ENCODE measurements at places on chromosomes 5 and 9. TPM values are rescaled to one million over a fixed set of nuclear protein-coding genes. Genes with fewer than 3 reads are reported as not detected.
A peak's percentile ranks its signal among the peaks of the same experiment; 100 is the strongest.

Gene HTR1A
- not detected for total RNA-seq

Gene ALDOB
- total RNA-seq = not detected

Gene FXN
- 13.2 TPM for total RNA-seq

DNA sequence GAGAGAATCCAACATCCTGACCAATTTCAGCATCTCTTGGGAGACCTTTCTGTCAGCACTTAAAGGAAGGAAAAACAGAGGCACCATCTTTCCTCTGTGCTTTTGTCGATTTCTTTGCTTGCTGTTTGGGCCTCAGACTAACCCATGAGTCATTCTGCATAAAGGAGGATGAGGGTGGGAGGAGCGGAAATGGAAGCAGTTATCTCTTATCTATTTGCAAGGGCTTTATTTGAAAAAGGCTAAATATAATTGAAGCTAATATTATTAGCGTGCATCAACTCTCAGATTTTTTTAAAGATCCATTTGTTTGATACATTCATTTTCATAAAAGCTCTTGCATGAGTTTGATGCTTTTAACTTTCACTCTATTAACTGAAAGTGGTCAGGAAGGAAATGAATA is 72.9 kb downstream of the ZNF622 start:
- ATAC-seq = no peak

DNA sequence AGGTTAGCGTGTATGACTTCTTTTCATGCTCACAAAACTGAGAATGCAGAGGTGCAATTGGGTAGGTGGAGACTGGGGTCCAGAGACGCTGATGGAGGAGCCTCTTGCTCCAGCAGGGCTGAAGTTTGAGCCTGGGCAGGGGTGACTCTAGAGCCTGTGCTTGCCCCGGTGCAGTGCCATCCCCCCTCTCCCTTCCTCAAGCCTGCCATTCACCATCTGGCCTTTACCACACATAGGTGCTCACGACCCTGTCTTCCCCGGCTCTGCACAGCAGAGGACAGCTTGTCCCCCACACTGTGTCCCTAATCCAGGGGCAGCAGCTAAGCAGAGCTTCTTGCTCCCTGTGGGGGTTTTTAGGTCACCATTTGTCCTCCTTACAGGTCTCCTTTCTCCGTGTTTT is 86.5 kb downstream of the DAP start:
- no peak for ATAC-seq

- no peak for ATAC-seq
Observed at GRCh38 chr9:91141407-91141965, 220.2 kb downstream of the AUH start.

Gene SLC9A3
- 2.6 TPM for total RNA-seq

DNA sequence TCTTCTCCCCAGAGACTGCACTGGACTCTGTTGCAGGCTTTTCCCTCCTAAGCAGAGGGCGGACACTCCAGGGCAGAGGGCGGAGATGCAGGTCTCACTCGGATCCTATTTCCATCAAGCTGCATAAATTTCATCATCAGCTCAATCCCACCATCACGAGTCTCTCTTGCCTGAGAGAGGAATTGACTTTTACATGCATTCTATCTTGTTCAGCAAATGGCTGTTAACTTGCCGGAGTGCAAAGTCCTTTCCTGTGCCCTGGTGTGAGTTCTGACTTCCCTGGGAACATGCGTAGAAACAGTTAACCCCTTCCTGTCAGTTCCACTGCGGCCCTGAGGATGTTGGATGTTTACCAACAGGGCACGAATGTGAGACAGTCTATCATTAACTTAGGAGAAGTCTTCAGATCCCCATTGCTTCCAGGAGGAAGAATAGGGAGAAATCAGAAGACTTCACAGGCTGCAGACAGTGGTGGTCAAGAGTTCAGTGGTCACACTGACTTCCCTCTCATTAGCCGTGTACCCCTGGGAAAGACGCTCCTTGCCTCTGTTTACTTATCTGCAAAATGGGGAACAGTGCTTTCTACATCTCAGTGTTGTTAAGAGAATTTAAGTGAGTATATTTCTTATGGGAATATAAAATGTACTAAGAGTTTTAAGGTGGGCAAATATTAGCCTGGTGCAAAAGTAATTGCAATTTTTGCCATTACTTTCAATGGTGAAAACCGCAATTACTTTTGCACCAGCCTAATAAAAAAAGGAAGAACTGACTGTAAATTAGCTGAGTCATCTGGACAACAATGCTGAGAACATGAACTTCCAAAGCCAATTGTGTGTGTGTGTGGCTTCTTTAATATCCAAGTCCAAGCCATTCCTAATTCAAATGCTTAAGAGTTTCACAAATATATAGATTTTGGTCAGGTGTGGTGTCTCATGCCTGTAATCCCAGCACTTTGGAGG is 248.0 kb downstream of the DRD1 start:
- ATAC-seq = no peak

DNA sequence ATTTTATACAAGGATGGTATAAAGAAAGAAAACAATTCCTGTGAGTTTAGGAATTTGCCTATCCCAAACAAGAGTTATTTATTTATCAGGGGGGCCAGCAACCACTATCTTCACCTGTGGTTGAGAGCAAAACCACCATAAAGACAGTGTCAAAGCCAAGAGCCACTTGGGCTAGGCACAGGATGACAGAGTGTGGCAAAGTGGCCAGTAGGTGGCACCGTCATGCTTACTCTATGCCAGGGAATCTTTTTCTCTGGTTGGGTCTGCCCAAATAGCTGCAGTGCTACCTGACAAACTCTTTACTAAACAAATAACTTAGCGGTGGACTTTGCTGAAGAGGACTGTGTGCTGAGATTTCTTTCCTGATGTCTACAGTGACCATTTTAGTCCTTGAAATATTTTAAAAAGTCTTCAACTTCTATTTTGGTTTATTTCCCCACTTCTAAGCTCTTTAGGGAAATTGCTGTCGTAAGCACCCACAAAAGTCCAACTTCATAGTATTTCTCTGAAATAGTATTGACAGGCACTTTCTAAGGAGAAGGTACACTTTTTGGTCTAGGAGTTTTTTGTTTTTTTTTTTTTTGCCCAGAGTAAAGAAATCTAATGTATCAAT is 285.0 kb downstream of the RFX3 start:
- ATAC-seq = peak; percentile 61

- no peak for ATAC-seq
Observed at GRCh38 chr9:122155796-122156195, 3.8 kb downstream of the NDUFA8 start.

- no peak for ATAC-seq
Observed at GRCh38 chr9:123070198-123070597, 36.7 kb downstream of the GPR21 start.

Gene TMEM8B
- total RNA-seq = 11.7 TPM

GRCh38 chr5:14286574-14287421 is 143.7 kb downstream of the TRIO start:
- ATAC-seq = no peak

DNA sequence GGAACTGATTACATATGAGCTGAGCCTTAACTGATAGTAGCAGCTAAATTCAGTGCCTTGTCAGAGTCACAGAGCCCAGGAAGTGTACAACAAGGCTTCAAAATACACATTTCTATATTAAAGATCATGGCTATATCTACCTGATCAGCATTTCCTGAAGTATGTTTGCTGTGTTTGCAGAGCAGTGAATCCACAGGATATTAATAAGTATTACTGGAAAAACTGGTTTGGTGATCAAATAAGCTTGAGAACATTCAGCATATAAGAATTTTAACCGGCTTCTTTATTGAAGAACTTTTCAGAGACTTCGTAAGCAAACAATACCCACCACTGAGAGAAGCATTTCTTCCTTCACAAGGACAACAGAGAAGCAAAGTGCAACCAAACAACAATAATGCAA is 227.0 kb downstream of the ELAVL2 start:
- no peak for ATAC-seq

DNA sequence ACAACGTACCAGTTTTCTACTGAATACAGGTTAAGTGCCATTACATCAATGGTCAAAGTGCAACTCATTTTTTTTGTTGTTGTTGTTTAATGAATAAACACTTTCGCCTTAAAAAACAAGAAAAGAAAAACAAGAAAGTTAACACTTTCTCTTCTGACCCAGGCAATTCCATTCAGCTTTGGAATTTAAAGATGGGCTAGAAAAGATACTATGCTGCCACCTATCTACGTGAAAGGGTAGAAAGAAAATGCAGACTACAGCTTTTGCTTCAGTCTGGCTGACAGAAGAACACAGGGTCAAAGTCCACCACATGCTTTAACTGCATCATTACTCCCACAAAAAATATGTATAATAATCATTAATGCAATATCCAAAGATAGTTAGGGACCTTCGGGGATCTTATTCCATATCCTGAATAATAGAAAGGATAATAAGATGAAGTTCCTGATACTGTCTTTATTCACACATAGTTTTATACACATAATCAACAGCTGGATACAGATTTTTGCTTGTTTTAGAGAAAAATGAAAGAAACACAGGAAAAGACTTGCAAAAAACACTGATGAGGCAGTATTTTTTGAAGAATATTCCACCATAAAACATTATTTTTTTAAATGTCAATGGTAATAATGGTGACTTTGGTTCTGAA is 40.4 kb downstream of the ZDHHC21 start:
- no peak for ATAC-seq

GRCh38 chr5:93990504-93991070 is 249.2 kb upstream of the POU5F2 start:
- ATAC-seq = no peak

DNA sequence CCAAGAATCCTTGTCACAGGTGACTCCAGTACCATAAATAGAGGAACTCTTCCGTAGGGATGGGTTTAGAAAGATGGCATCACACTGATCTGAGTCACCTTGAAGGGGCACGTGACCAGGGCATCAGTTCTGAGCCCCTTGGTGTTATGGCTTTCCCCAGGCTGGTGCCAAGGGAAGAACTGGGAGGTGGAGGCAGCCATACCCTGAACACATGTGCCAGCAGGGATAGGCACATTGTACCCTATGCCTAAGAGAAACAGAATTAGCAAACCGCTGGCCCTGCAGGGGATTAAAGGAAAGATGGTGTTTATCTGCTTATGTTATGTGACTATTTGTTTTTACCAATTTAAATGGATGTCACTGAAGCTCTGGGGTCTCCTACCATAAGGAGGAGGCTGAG is 196.2 kb downstream of the RGS3 start:
- ATAC-seq = no peak

Gene CRB2
- total RNA-seq = not detected

DNA sequence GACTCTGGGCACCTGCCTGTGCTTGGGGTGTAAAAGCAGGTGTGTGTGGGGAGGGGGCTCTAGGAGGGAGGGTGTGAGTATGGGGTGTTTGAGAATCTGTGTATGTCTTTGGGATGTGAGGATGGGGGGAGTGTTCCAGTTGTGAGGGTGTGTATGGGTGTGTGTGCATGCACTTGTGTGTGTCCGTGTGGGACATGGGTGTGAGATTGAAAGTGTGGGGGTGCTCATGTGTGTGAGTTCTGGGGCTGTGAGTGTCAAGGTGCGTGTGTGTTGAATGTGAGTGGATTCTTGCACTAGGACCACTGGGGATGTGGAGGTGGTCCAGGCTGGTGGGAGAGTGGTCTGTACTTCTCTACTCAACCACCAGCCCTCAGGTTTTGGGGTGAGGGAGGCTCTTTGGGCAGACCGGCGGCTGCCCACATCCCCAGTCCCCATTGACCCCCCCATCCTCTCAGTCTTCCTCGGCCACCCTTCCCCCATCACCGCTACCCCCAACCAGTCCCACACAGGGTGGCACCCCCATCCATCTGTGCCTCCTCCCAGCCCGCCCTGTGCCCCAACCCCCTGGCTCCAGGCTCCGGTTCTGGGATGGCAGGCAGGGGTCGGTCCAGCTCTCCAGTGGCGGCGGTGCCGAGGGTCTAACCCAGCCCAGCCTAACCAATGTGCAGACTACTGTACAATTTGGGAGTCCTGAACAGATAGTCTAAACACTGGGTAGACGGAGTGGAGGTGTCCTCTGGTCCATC is 31.5 kb downstream of the GOLGA2 start:
- ATAC-seq = peak; percentile 23

- ATAC-seq = no peak
Observed at GRCh38 chr5:162882629-162883028, 554.8 kb upstream of the CCNG1 start.

DNA sequence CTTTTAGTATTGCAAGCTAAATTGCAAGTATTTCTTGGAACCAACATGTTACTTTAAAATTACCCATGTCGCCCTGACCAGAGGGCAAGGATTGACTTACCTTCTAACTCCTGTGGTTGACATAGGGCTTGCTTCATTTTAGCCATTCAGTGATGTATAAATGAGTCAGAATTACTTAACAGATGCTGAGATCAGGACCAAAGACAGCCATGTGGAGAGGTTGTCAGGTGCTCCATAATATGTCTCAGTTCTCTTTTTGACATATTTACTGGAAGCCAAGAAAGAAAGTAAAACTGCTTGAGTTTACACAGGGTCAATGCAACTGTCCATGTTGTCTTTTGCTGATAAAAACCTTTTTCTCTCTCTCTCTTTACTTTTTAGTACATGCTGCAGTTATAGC is 33.2 kb downstream of the F2RL2 start:
- no peak for ATAC-seq

DNA sequence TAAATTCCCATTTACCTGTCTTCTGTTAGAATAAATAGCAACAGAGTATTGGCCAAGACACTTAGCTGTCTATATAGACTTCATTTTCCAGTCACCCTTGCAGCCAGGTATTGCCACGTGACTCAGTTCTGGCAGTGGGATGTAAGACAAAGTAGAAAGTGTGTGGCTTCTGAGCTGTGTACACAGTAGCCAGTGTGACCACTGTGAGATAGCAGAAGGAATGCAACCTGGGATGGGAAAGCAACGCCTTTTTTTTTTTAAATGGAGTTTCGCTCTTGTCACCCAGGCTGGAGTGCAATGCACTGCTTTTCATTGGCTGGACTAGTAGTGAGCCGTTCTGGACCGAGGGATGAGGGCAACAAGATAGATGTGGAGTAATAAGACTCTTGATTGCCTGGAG is 64.5 kb upstream of the UBTD2 start:
- ATAC-seq = no peak

Gene PDZD2
- total RNA-seq = 8.6 TPM

GRCh38 chr5:120748474-120748873 is 284.4 kb downstream of the PRR16 start:
- ATAC-seq = no peak

DNA sequence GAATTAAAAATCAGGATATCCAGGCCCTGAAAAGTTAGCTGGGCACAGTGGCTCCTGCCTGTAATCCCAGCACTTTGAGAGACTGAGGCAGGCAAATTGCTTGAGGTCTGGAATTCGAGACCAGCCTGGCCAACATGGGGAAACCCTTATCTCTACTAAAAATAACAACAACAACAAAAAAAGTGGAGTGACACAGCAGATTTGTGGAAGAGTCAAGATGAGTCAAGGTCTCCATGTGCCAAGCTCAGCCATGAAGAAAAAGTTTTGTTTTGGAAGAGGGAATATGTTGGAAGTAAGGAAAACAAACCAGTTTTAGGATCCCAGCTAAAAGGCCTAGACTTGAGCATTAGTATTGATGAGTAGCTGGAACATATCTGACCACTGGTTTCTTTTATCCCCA is 14.7 kb downstream of the LRRC70 start:
- ATAC-seq = no peak

GRCh38 chr5:88558366-88558765 is 289.7 kb upstream of the TMEM161B start:
- ATAC-seq = no peak

Data from gastroesophageal sphincter (tissue), 4 donors.